ENCODE measurements at places on chromosomes 16 and 17. TPM values are rescaled to one million over a fixed set of nuclear protein-coding genes. Genes with fewer than 3 reads are reported as not detected.

The HNF1B gene
- polyA plus RNA-seq = not detected

The SAMD14 gene
- 2.8 TPM for polyA plus RNA-seq

The MMP28 gene
- 0.33 TPM for polyA plus RNA-seq

The TOP2A gene
- polyA plus RNA-seq = 20.6 TPM

The RAB37 gene
- 0.25 TPM for polyA plus RNA-seq

The PLXDC1 gene
- polyA plus RNA-seq = 1.5 TPM

The TEN1 gene
- 33.6 TPM for polyA plus RNA-seq

The SHISA6 gene
- polyA plus RNA-seq = not detected

The ZG16B gene
- 0.47 TPM for polyA plus RNA-seq

The KPNA2 gene
- 139 TPM for polyA plus RNA-seq

The SGSM2 gene
- 85.9 TPM for polyA plus RNA-seq

The CDRT15L2 gene
- not detected for polyA plus RNA-seq

The CTRL gene
- 1.3 TPM for polyA plus RNA-seq

The RASD1 gene
- 0.43 TPM for polyA plus RNA-seq

The GGA2 gene
- polyA plus RNA-seq = 23.4 TPM

The PABPN1L gene
- polyA plus RNA-seq = not detected

The KRT40 gene
- not detected for polyA plus RNA-seq

The AKAP1 gene
- 36.3 TPM for polyA plus RNA-seq

The LPCAT2 gene
- polyA plus RNA-seq = 14.5 TPM

The ZFHX3 gene
- 2.0 TPM for polyA plus RNA-seq

The KRT33B gene
- not detected for polyA plus RNA-seq

The TBC1D3L gene
- 15.8 TPM for polyA plus RNA-seq

The CHST4 gene
- polyA plus RNA-seq = 0.08 TPM

The KCNH6 gene
- polyA plus RNA-seq = 0.18 TPM

The CDH13 gene
- polyA plus RNA-seq = 93.0 TPM

The ZNF19 gene
- 2.3 TPM for polyA plus RNA-seq

The FUS gene
- polyA plus RNA-seq = 298 TPM

The CIBAR2 gene
- polyA plus RNA-seq = 0.15 TPM

The KRT12 gene
- not detected for polyA plus RNA-seq

The CEP20 gene
- polyA plus RNA-seq = 19.5 TPM

The VAT1L gene
- polyA plus RNA-seq = 52.5 TPM

The CASKIN1 gene
- polyA plus RNA-seq = 1.7 TPM

The RAB11FIP4 gene
- polyA plus RNA-seq = 9.4 TPM

The ADAD2 gene
- polyA plus RNA-seq = not detected

The BFAR gene
- 48.3 TPM for polyA plus RNA-seq

The C17orf67 gene
- polyA plus RNA-seq = 1.6 TPM

The RTN4RL1 gene
- 0.07 TPM for polyA plus RNA-seq

The NOG gene
- polyA plus RNA-seq = 3.2 TPM

All from SK-N-SH (cell line).